ENCODE measurements at places on chromosomes 11 and 22.

DNA sequence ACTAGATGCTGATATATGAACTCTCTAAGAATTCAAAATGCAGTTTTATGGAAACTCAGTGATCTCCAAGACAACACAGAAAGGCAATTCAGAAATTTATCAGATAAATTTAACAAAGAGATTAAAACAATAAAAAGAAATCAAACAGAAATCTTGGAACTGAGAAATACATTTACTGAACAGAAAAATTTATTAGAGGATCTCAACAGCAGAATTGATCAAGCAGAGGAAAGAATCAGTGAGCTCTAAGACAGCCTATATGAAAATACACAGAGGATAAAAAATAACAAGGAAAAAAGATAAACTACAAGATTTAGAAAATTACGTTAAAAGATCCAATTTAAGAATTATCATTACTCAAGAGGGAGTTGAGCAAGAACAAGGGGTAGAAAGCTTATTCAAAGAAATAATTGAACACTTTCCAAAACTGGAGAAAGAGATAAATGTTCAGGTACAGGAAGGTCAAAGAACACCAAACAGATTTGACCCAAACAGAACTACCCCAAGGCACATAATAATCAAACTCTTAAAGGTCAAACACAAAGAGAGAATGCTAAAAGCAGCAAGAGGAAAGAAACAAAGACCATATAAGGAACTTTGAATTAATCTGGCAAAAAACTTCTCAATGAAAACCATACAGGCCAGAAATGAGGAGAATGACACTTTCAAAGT lies 103.1 kb downstream of the APIP start:
- DNase-seq = no peak

GRCh38 chr11:42075180-42075579 lies 615.7 kb upstream of the LRRC4C start:
- no peak for DNase-seq

GRCh38 chr11:71418643-71419042 lies 29.6 kb downstream of the DHCR7 start:
- DNase-seq = no peak

DNA sequence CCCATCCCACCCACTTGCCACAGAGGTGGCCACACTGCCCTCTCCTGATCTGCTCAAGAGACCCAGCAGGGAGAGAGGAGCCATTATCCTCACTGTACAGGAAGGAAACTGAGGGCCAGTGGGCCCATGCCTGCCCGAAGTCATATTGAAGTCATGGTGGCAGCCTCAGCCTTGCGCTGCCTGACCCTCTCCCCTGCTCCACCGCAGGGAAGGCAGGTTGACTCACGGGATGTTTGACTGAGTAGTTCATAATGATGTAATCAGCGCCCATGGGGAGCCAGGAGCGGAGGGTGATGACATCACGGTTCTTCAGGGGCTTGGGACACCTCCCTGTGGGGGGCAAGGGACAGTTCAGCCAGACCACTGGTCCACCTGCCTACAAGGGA lies 6.1 kb upstream of the ARAP1 start:
- DNase-seq = no peak

DNA sequence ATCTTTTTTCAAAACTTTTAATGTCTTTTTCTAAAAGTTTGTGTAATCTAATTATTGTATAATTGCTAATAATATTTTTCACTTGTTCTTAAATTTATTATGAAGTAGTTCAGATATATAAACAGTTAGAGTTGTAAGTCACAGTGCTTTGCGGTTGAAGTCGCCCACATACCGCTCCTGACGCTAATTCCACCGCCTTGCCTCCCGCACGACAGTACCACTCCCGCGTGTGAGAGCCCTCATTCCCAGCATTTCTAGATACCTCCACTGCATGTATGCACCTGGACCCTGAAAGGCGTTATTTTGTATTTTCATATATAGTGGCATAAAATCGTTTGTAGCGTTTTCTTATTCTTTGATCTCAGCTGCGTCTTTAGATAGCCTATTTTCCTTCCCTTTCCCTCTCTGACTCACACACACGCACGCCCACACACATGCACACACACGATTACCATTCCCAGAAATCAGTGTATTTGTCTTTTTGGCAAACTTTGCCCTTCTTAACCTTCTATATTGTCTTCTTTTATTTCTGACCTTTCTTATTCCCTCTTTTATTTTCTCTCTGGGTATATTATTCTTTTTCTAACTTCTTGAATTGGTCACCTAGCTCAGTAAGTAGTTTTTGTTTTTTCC lies 56.4 kb upstream of the PITPNB start:
- no peak for DNase-seq

GRCh38 chr11:63838150-63838677 lies 696 bp upstream of the MARK2 start:
- no peak for DNase-seq

DNA sequence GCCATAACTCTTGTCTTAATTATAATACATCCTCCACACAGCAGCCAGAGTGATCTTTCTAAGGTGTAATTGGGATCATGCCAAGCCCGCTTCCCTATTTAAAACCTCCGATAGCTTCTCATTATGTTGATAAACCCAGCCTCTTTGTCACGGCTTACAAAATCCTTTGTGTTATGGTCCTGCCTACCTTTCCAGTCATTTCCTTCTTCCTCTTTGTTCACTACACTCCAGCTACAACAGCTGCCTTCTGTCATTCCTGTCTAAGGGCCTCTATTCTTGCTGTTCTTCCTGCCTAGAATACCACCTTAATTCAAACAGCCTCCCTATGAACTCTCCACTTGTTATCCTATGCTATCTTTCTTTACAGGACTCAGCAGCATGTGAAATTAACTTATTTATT lies 70.6 kb upstream of the CAPRIN1 start:
- no peak for DNase-seq

- DNase-seq = no peak
Measured at GRCh38 chr11:119108146-119108856, 1.2 kb downstream of the C2CD2L start.
